ENCODE measurements at places on chromosomes 4 and X. TPM values are rescaled to one million over a fixed set of nuclear protein-coding genes. Genes with fewer than 3 reads are reported as not detected.

DNA sequence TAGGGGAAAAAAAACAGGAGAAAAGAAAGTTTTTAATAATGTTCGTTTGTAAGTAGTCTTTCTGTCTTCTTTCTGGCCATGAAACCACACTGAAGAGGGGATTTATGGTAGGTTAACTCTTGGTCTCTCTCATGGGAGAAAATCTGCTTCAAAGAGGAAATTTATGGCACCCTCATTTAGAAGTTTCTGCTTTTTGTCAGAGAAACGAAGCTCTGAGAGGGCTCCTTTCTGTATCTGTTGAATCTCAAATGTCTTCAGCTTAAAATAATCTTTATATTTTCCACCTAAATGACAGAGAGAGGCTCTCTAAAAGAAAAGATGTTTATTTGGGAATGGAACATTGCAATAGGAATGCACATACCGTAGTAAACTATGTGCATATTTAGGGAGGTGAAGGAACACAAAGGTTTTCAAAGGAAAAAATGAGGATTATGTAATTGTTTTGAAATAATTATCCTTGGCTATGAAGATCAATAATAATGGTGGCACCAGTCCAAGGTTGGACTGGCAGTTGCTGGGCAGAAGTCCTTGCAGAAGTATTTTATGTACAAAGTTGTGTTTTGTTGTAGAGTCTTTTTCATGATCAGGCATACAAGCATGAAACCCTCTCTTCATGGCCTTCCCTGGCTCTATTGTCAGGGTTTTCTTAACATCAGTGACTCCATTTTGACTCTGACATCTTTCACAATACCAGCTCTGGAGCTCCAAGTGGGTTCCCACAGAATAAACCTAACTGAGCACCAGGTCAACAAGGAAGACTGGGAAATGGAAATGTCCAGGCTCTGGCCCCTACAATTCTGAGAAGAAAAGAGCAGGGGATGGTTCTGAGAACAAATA, 53.0 kb upstream of the HPSE start:
- DNase-seq, result no peak

ALB gene
- 51.5 TPM for total RNA-seq

GRCh38 chr4:141376769-141377168, 156.1 kb downstream of the ZNF330 start:
- no peak for DNase-seq

DNA sequence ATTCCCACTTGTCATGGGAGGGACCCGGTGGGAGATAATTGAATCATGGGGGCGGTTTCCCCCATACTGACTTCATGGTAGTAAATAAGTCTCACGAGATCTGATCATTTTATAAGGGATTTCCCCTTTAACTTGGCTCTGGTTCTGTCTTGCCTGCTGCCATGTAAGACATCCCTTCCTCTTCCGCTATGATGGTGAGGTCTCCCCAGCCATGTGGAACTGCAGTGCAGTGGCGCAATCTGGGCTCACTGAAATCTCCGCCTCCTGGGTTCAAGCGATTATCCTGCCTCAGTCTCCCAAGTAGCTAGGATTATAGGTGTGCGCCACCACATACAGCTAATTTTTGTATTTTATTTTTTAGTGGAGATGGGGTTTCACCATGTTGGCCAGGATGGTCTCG, 2.9 kb downstream of the HPGDS start:
- no peak for DNase-seq

RHOXF2 gene
- total RNA-seq, result not detected

GRCh38 chr4:44716597-44716996, 9.8 kb downstream of the GNPDA2 start:
- no peak for DNase-seq

- DNase-seq, result no peak
These were observed 103.8 kb upstream of the RAI2 start for GRCh38 chrX:17964871-17965270.

DNA sequence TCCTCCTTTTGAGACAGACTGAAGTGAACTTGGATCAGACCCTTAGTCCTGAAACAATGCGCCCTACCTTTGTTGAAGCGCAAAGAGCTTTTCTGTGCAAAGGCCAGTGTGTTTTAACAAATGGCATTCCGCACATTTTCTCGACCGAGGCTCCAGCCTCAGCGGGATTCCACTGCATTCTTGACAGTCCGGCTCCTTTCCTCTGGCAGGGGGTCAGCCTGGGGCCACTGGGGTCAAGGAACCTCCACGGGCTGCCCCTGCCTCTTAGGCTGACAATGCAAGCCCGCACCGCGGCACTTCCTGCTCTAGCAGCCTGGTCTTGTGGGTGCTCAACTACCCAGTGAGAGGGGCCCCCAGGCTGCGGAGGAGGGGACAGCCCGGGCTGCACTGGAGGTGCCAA, 47.2 kb upstream of the TFDP3 start:
- no peak for DNase-seq

SPATA18 gene
- total RNA-seq, result 0.32 TPM

Measured in ascending aorta (tissue), 2 donors.